ENCODE measurements at places on chromosomes 6 and 20. TPM values are rescaled to one million over a fixed set of nuclear protein-coding genes. Genes with fewer than 3 reads are reported as not detected.

DNA sequence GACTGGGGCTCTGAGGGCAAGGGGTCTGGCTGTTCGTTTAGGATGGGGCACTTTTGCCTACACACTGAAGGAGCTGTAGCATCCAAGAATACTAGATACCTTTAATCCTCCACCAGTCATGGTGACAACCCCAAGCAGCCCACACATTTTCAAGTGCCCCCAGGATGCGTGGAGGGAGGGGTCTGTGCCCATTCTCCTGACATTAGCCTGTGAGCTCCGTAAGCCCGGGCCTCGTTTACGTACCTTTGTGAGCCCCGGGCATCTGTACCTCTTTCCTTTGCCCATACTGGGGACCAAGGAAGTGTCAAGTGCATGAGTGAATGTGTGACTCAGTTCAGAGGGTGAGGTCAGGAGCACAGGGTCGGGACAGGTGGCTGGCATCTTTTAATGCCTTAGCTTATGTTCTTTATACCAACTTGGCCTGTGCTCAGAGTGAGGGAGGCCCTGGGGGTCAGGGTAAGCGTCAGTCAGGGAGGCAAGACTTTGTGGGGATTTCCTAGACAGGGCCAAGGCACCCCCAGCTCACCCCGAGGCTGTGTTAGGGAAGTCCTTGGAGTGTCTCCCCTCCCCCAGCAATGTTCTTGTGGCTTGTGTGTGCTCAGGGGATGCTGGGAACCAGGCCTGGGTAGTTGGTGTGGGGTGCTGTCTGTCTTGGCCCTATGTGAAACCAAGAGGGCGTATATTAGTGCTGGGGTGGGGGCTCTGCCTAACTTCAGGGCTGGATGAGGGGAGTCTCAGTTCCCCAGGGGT, 12.9 kb downstream of the VEGFA start:
- peaks cover 52% of the 10 kb centered on the region for H3K36me3 ChIP-seq
- H3K27ac ChIP-seq = no peak overlapping the region
- no peaks in the 10 kb centered on the region for H3K4me1 ChIP-seq
- DNase-seq = no peak
- H3K4me3 ChIP-seq = no peak overlapping the region

- no peak for DNase-seq
- H3K4me1 ChIP-seq = no peaks in the 10 kb centered on the region
- H3K4me3 ChIP-seq = no peak overlapping the region
These were observed 86.2 kb downstream of the VEGFA start for GRCh38 chr6:43856005-43856765.

DNA sequence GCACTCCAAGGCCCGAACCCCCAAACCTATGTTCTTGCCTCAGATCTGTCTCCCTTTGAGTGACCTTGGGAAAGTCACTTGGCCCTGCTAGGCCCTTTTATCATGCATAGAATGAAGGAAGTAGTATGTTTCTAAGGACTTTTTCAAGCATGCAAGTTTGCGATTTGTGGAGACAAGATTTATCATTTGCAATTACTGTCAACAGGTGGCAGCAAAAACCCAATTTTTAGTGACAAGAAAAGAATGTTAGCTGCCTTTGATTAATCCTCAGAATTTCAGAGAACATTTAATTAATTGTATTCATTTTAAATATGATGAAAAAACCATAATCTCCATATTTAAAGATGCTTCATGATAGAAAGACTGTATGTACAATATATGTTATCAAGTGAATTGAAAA, 28.3 kb upstream of the PREP start:
- no peak overlapping the region for H3K27ac ChIP-seq
- H3K36me3 ChIP-seq = no peaks in the 10 kb centered on the region
- H3K27me3 ChIP-seq = peaks cover 31% of the 10 kb centered on the region
- DNase-seq = peak; percentile 80

The FAM83C gene
- not detected for total RNA-seq

The SYCP2 gene
- total RNA-seq = 5.3 TPM

Measured in activated CD4-positive, alpha-beta T cell treated with anti-CD3 and anti-CD28 coated beads, Interleukin-2, amount 10 ng/mL, durations not matched to agents 24 days and 14 days (primary cell).